ENCODE measurements at places on chromosomes 7 and 10. TPM values are rescaled to one million over a fixed set of nuclear protein-coding genes. Genes with fewer than 3 reads are reported as not detected.

The SPDYE3 gene
- polyA plus RNA-seq, result 3.4 TPM

The SOSTDC1 gene
- polyA plus RNA-seq, result 30.9 TPM

The UCN3 gene
- polyA plus RNA-seq, result not detected

The GDF10 gene
- 3.3 TPM for polyA plus RNA-seq

The ATOH7 gene
- not detected for polyA plus RNA-seq

The FRAT1 gene
- polyA plus RNA-seq, result 8.1 TPM

The OGDHL gene
- polyA plus RNA-seq, result 8.0 TPM

The GATA3 gene
- 15.4 TPM for polyA plus RNA-seq

The LANCL2 gene
- polyA plus RNA-seq, result 13.5 TPM

The THSD7A gene
- 4.0 TPM for polyA plus RNA-seq

The IMMP2L gene
- polyA plus RNA-seq, result 13.3 TPM

The EBLN1 gene
- not detected for polyA plus RNA-seq

The GJD4 gene
- polyA plus RNA-seq, result not detected

The IFIT2 gene
- polyA plus RNA-seq, result 2.9 TPM

The PWWP2B gene
- 10.7 TPM for polyA plus RNA-seq

The BNIP3 gene
- 89.5 TPM for polyA plus RNA-seq

The SCRN1 gene
- polyA plus RNA-seq, result 36.7 TPM

The HOXA3 gene
- 4.1 TPM for polyA plus RNA-seq

The POMZP3 gene
- polyA plus RNA-seq, result 8.7 TPM

The PRSS37 gene
- not detected for polyA plus RNA-seq

The MEOX2 gene
- polyA plus RNA-seq, result 1.00 TPM
